Cardiac atrium fibroblast (primary cell): ENCODE measurements at places on chromosomes 7 and 10. TPM values are rescaled to one million over a fixed set of nuclear protein-coding genes. Genes with fewer than 3 reads are reported as not detected.

CCL26 gene
- not detected in 2 replicates for total RNA-seq

SUN3 gene
- not detected in 2 replicates for total RNA-seq

OR2A42 gene
- not detected in 2 replicates for total RNA-seq

TMEM225B gene
- 1.1 TPM in 1 of 2 replicates, not detected in the other for total RNA-seq

LOXL4 gene
- 4.9 and 9.1 TPM in 2 replicates for total RNA-seq

LBX1 gene
- under 0.01 TPM in 1 of 2 replicates, not detected in the other for total RNA-seq

DOCK1 gene
- 31.1 and 36.9 TPM in 2 replicates for total RNA-seq

LDB3 gene
- 0.18 TPM in 1 of 2 replicates, not detected in the other for total RNA-seq

TCAF2 gene
- total RNA-seq: 7.8 and 12.3 TPM in 2 replicates

PPA1 gene
- 102 and 178 TPM in 2 replicates for total RNA-seq

ZC3HAV1L gene
- 16.2 and 18.1 TPM in 2 replicates for total RNA-seq

MYO1G gene
- total RNA-seq: not detected in 2 replicates

TMEM248 gene
- 82.7 and 98.8 TPM in 2 replicates for total RNA-seq

CRYGN gene
- total RNA-seq: not detected in 2 replicates

TMEM229A gene
- 2.1 and 3.2 TPM in 2 replicates for total RNA-seq

TRPV5 gene
- not detected in 2 replicates for total RNA-seq

MYPN gene
- 0.32 TPM in 1 of 2 replicates, not detected in the other for total RNA-seq

ITGB8 gene
- 3.4 and 11.5 TPM in 2 replicates for total RNA-seq

HMX3 gene
- not detected in 2 replicates for total RNA-seq

OR13A1 gene
- total RNA-seq: not detected in 2 replicates

CYP2C19 gene
- total RNA-seq: not detected in 2 replicates

NYAP1 gene
- 2.4 and 7.0 TPM in 2 replicates for total RNA-seq

TAS2R4 gene
- under 0.01 and 0.16 TPM in 2 replicates for total RNA-seq

ZNF467 gene
- 4.1 and 8.1 TPM in 2 replicates for total RNA-seq
